GM13977 (cell line): ENCODE measurements at places on chromosomes 13 and 19.

GRCh38 chr13:66553391-66553790, 676.7 kb downstream of the PCDH9 start:
- DNase-seq: no peak

GRCh38 chr19:34336781-34337271, 28.2 kb upstream of the GPI start:
- DNase-seq: peak; percentile 59

DNA sequence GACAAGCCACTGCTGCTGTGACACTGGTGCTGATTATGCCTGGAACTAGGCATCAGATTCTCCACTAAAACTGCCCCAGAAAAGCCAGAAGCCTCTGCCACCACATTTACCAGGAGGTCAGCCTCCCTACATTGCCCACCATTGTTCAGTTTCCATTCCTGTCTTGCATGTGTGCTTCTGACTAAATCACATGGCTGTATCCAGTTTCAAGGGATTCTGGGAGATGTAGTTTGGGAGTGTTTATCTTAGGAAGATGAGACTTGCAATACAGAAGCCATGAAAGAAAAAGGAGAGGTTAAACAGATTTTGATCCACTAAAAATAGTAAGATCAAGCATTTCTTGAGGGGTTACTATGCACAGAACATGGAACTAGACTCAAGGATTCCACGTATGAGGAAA, 40.7 kb upstream of the SERPINE3 start:
- DNase-seq: no peak

DNA sequence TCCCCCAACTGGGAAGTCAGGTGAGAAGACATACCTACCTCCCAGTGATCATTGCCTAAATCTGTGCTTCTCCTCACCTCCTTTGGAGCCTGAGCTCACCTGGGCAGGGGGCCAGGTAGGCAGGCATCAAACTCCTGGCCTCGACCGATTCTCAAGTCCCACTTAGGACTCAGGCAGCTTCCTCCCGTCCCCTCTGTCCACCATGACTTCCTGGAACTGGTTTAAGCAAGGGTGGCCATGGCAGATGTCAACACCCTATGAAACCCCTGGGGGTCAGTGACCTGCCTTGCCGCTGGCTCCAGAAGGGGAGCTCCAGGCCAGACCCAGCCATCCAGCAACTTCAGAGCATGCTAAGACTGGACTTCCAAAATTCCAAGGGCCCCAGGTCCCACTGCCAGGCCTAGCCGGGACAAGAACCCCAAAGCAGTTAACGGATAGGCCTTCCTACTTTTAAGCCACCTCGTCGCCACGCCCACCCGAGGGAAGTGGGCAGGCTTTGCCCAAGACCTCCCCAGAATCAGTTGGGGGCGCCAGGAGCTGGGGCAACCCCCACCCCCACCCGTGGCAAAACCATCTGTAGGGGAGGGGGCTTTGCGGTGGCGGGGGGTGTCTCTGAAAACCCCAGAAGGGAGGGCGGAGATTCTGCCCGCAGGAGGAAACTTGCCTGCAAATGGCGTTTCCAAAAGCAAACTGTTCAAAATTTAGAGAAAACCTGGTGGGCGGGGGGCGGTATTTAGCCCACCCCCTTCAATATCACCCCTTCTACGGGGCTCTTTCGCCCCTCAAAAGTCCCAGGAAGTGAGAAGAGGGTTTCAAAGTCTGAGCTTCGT, 657 bp downstream of the PLIN3 start:
- peak; percentile 61 for DNase-seq

DNA sequence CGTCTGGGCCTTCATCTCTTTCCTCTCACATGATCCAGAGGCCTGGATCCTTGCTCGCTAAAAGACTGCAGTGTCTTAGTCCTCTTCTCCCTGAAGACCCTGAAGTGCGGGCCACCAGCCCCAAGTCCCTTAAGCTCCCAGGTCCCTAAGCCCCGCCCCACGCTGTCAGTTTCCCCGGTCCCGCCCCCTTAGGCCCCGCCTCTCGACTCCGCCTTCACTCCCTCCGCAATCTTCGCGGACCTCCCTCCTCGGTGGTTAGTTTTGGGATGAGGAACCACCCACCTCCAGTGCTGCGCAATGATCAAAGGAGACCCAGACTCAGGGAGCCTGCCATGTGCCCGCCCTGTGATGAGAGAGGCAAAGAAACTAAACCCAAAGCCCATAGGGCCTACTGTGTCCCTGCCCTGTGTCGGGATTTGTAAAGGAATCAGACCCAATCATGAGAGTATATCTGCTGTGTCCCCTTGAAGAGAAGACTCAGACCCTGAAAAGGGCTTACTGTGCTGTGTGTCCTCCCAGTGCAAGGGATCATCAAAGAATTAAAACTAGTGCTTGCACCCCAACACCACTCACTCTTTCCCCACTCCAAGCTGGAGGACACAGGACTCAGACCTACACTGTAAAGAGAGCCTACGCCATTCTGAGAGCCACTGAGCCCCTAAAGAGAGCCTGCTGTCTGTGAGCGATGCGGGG, 3.0 kb upstream of the COX6B1 start:
- DNase-seq: peak; percentile 65

DNA sequence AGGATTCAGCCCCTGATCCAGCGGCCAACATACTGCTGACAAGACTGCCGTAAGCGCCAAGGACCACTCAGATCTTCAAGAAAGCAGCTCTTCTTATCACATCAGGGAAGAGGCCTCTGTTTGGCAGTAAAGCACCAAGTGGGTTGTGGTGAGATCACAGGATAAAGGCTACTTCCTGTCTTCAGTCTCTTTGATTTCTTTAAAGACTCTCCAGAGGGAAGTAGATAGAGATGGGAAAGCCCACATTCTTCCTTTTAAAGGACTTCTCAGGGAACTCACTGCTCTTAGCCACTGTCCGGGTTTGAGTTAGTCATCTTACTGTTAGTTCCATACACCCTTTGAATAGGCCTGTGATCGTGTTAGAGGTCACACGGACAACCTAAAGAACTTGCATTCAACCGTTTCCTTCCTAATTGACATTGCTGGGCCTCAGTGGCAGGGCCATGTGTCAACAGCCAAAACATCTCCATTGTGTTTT, 47.2 kb upstream of the POMP start:
- DNase-seq: no peak

DNA sequence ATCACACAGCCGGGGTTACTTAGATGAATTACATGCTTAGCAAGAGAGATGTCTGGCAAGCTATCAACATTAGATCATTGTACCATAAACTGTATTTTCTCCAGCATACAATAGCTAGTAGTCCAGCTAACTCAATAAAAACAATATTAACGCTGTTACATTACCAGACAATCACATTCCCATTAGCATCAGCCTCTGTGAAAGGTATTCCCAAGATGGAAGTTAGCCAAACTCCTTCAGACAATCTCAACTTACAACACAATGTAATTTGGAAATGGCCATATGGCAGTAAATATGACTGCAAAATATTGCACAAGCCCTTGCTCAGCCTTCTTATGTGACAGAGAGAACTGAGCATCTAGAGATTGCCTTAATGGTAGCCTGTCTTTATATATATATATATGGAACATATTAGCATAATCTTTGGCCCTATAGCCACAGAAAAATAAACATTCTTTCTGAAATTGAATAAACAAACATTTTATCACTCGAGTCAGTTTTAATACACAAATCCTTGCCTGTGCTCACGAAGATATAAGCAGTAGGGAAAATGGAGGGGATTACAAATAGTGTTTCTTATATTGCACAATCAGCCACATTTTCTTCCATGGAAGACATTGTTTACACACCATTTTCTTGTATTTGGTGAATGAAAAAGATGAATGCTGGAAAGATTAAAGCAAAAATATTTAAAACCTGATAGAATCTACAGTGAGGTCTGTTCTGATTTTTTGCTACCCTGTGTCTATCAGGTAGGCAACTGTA, 1060.5 kb downstream of the DIAPH3 start:
- no peak for DNase-seq

DNA sequence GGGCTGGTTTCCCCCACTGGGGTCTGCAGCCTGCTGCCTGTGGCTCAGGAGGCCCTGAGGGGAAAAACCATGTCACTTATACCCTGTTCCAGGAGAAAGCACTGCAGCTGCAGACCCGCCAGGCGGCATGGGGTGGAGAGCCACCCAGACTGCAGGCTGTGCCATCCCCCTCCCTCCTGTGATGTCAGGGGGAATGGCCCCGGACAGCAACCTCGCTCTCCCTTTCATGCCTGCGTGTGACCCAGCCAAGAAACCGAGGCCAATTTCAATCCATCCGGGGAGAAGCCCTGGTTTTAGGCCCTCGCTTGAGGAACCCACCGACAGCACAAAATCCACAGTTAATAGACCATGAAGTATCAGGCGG, 37.2 kb upstream of the MATK start:
- no peak for DNase-seq

- no peak for DNase-seq
Observed at GRCh38 chr19:8451885-8452284, 7.1 kb downstream of the HNRNPM start.

DNA sequence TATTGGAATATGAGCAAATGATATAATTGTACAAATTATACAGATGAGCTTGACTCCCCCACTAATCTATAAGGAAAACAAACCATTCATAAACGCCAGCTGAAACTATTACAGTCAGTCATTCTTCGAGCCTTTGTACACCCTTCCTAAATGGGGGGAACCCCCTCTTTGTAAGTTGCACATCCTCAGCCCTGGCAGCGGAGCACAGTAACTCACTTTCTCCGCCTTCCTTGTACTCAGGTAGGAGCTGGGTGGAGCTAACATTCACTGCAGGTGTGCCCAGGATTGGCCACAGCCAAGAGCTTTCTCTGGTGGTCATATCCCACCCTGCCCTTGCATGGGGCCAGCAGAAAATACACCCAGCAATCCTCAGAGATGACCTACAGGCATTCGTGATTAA, 28.6 kb downstream of the PIN1 start:
- no peak for DNase-seq
